ENCODE measurements at places on chromosomes 6 and 20.

- ATAC-seq = no peak
These were observed 77.6 kb upstream of the MOCS1 start for GRCh38 chr6:40011844-40012243.

DNA sequence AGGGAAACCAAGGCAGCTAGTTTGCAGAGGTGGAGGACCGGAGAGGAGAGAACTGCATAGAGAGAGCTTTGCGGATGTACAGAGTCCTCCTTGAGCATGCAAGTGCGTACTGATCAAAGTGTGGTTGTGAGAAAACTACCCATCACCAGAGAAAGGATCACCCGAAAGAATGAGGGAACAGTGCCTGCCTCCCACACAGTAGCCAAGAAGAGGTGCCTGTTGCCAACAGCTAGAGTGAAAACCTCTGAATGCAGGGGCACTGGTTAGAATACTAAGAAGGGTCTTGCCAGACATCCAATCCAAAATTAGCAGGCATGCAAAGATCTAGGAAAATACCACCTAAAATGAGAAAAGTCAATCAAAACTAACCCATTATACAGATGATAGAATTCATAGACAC is 166.6 kb upstream of the AKAP12 start:
- no peak for ATAC-seq

GRCh38 chr6:139777202-139777970 is 402.9 kb upstream of the CITED2 start:
- no peak for ATAC-seq

GRCh38 chr6:170383466-170384035 is 77.0 kb downstream of the FAM120B start:
- ATAC-seq = no peak

GRCh38 chr20:42441864-42442331 is 747.8 kb downstream of the PTPRT start:
- ATAC-seq = no peak

DNA sequence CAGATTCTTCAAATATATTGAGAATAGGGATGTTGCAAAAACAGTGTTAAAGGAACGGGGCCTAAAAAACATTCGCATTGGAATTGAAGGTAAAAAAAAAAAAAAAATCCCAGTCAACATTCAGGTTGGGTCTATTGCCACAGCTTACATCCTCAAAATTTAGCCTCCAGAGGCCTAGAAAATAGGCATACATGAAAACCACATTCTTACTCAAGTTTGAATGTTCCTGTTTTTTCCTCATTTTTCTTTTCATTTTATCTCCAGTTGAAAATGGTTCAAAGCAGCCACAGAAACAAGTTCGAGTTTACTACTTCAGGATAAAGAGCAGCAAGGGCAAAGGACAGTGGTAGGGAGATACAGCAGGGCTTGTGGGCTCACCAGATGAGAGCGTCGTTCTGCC is 41.9 kb downstream of the KCTD20 start:
- ATAC-seq = no peak

DNA sequence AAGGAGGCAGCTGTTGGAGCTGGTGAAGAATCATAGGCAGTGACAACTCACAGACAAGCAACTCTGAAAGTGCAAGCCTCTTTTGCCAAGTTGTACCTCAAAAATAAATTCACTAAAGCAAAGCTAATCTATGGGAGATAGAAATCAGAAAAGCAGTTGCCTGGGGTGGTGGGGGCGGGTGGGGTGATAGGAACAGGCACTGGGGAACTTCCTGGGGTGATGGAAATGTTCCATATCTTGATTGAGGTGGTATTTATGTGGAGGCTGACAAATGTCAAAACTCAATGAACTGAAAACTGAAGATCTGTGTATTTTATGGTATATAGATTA is 52.4 kb downstream of the ATP9A start:
- no peak for ATAC-seq

DNA sequence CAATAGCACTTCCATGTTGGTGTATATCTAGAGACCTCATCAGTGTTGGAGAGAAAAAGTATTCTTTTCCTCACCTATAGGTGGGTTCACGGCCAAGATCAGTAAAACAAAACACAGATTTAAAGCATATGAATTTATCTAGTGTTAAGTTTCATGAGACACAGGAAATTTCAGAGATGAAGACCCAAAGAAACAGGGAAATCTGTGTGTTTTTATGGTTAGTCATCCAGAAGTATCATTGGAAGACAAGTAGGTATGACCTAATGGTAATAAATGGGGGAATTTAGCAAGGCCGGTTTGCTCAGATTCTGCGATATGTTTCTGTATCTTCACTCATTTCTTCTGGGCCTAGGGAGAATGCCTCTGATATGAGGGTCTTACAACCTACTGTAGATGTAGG is 419.6 kb upstream of the MARCKS start:
- no peak for ATAC-seq

DNA sequence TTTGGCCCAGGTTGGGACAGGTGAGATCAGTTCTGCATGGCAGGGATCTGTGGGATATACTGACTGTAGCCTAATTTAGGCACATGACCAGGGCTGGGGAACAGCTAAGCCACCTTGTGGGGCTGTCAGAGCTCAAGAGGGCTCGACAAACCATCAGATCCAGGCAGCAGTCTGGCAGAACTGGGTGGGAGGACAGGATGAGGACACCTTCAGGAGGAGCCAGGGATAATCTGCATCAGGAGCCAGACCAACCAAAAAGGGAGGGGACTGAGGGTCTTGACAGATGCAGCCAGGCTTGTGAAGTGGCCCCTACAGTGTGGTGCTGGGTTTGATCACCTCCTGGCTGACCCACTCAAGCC is 123.4 kb downstream of the MAFB start:
- no peak for ATAC-seq

- no peak for ATAC-seq
These were observed 68.7 kb upstream of the CST7 start for GRCh38 chr20:24880356-24880755.

DNA sequence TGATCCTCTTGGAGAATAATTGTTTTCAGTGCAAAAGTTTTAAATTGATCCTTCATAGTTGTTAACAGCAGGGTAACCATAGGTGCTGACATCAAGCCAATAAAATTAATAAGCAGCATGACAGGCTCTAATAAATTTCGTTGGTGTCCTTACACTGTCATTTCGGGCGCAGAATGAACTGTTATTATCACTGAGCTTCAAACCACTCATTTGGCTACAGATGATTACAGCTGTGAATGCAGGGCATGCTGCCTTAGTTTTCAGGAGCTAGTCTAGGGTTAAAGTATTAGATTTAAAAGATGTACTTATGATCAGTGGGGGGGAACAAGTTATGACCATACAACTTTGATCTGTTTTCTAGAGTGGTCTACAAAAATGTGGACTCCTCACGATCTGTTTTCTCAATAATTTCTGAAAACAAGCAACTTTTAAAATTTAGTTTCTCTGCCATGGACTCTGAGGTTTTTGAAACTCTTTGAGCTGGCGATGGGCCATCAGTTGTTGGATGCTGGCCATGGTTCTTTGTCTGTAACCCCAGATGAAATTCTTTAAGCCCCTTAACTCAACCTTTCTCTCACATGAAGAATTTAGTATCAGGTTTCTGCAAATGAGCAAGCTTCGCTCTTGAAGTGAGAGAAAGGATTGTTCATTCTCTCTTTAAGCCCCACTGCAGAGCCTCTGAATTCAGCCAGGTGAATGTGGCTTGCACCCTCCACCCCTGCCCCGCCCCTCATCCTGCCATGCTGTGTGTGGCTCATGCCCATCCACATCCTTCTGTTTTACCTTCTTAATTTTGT is 99.1 kb upstream of the MTHFD1L start:
- no peak for ATAC-seq

- ATAC-seq = no peak
These were observed 429.0 kb upstream of the NRSN1 start for GRCh38 chr6:23696992-23697391.

GRCh38 chr6:131683479-131683878 is 17.7 kb downstream of the OR2A4 start:
- no peak for ATAC-seq

GRCh38 chr6:167240034-167240541 is 51.0 kb upstream of the UNC93A start:
- ATAC-seq = no peak

- no peak for ATAC-seq
These were observed 7.0 kb downstream of the TP53RK start for GRCh38 chr20:46682063-46682821.

GRCh38 chr6:31272836-31273626 is 1.1 kb upstream of the HLA-C start:
- peak; percentile 18 for ATAC-seq

GRCh38 chr6:87420360-87420759 is 12.6 kb downstream of the CFAP206 start:
- ATAC-seq = no peak

GRCh38 chr6:145047891-145048290 is 687.4 kb downstream of the EPM2A start:
- ATAC-seq = no peak

DNA sequence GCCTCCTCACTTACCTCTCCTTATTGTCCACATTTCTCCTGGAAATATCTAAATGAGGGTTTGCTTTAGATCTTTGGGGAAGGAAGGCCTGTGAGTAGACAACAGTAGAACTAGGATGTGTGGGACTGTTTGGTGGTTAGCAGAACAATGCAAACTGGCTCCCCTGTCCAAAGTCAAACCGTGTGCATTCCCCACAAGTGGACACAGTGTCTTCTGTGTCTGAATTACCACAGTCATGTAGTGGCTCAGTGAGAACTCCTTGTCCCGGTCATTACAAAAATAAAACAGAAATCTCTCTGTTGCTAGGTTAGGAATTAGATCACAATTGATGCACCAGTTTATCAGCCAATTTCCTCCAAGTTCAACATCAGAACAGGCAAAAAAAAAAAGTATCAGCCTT is 455 bp upstream of the ADGRF4 start:
- ATAC-seq = no peak

DNA sequence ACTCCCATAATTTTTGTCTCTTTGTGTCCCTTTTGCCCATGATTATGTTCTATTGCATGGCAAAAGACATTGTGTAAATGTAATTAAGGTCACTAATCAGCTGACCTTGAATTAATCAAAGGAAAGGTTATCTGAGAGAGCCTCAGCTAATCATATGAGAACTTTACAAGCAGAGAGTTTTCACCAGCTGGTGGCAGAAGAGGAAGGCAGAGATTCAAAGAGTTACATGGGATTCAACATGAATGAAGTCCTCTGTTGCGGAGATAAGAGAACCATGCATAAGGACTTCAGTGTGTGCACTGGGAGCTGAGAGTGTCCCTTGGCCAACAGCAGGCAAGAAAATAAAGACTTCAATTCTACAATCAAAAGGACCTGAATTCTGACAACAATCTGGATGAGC is 494.1 kb upstream of the ARID1B start:
- no peak for ATAC-seq

DNA sequence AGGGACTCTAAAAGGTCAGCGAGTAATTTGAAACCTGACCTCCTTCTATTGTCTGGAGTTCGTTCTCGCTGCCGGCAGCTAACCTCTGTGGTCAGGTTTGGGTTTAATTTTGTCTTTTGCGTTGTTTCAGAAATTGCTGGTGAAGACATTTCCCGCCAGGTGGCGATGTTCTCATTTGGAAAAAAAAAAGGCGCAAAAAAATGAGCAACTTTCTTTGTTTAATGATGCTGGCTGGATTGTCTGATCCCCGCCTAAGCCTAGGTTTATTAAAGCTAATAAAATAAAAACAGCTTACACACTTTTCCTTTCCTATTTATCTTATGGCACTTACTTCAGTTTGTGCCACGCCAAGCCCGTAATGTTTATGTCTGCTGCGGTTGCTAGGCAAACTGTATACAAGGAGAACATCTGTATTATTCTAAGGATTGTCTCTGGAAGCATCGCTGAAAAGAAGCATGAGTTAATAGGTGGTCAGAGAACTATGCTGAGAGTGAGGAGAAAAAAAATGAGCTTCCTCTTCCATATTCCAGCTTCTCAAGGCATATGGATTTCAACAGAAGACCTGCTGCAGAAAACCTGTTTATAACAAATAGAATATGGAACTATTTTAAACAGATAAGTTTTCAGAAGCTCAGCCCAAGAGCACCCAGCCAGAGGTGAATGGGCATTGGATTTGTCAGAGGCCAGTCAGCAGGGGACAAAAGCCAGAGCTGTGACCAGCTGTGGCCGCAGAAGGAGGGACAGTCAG is 205.7 kb downstream of the DOK5 start:
- ATAC-seq = no peak

DNA sequence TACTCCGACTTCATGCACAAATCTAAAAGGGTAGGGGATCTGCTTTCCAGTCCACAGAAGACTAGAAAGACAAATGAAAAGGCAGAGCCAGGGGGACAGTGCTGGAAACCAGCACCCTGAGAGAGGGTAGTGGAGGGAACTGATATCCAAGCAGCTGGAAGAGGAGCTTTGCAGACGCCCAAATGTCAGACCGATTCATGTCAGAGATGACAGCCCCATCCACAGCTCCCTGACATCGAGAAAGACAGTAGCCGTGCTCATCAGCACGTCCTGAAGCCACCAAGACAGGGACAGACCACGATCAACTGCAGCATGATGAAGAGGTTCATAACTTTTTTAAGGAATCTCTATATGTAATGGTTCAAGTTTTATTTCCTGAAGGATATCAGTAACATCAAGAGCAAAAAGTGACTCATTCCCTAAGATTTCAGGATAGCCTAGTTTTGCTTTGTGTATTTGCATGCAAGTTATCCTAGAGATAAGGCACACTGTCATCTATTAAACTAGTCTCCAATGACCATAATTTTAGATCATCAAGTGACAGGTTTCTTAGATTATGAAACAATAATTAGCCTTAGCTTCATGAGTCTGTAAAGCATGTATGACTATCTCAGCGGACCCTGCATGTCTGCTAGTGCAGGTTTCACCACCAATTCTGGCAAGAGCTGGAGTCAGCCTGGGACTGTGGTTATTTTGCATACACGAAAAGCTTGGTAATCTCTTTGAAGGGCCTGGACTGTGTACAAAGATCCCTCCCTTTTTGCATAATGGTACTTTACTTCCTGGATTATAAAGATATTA is 43.0 kb downstream of the PRDM1 start:
- ATAC-seq = no peak

- ATAC-seq = no peak
These were observed 27.0 kb downstream of the LAMA4 start for GRCh38 chr6:112227411-112227810.

- peak; percentile 10 for ATAC-seq
These were observed 511 bp upstream of the OGFR start for GRCh38 chr20:62804021-62804626.

DNA sequence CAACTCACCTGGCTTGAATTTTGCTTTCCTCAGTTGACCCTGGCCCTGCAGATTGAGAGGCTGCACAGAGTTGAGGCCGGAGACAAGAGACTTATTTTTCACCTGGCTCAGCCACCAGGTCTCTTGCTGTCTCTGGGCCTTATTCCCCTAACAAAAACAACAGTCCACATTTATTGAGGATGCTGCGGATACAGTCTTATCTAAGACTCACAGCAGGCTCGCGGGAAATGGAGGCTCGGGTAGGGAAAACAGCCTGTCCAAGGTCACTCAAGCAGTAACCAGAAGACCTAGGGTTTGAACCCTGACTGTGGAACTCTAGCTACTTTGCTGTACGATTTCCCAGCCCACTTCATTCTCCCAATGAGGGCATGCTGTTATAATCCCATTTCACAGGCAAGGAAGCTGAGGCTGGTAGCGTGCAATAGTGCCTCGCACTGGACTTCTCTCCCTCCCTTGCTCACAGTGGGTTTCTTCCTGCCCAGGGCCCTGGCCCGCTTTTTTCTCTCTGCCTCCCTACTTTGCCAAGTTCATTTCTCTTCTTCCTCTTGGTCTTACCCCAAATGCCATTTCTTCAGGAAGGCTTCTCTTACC is 57.7 kb downstream of the RBM38 start:
- no peak for ATAC-seq

GRCh38 chr20:37973059-37973910 is 60.0 kb downstream of the TTI1 start:
- ATAC-seq = no peak

- ATAC-seq = no peak
These were observed 5.6 kb downstream of the CST4 start for GRCh38 chr20:23683281-23683680.

- no peak for ATAC-seq
These were observed 25.1 kb downstream of the CD83 start for GRCh38 chr6:14142511-14143223.
